ENCODE measurements at places on chromosomes 7 and 10.
A peak's percentile ranks its signal among the peaks of the same experiment; 100 is the strongest.

DNA sequence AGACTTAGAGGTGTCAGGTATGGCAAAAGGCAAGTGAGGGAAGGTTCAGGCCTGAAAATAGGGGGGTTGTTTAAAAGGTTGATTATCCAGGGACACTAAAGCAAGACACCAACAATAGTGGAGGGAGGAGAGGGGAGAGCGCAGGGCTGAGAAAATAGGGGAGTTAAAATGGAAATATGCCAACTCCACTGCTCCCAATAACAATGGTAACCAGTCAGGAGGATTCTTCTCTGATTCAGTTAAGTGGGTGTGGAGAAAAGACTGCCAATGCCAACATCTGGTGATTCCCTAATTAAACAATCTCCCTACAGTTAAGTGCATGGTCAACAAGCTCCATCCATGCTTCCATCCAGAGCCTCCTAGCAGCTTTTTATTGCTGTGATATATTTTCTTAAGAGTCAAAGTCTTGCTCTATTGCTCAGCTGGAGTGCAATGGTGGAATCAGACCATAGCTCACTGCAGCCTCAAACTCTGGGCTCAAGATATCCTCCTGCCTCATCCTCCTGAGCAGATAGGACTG, 183.3 kb downstream of the JAZF1 start:
- no peak for DNase-seq

DNA sequence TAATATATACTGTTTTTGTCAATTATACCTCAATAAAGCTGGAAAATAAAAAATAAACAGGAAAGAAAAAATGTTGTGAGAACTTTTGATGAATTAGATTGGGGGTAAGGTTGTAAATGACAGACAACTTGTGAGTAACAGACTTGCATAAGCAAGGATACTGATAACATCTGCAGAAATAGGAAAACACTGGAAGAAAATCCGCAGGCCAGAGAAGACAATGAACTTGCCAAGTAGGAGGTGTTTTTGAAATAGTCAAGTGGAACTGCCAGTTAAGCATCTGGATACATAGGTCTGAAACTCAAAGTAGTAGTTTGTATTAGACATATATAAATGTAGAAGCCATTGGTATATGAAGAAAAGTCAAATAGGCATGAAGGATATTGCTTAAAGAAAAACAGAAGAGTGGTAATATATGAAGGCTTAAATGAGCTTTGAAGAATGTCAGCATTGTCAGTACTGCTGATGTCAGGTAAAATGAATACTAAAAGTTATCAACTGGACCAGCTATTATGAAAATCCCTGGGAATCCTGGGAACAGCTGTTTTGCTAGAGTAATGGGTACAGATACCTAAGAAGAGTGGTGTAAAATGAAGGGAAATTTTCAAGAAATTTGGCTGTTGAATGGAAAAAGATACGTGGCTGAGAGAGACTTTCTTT, 58.7 kb downstream of the DNAJC1 start:
- no peak for DNase-seq

- no peak for DNase-seq
Observed at GRCh38 chr10:18097524-18097923, 42.7 kb upstream of the CACNB2 start.

GRCh38 chr7:129514683-129515082, 12.4 kb downstream of the SMKR1 start:
- DNase-seq: no peak

- DNase-seq: no peak
Observed at GRCh38 chr7:123709525-123709924, 39.3 kb downstream of the WASL start.

DNA sequence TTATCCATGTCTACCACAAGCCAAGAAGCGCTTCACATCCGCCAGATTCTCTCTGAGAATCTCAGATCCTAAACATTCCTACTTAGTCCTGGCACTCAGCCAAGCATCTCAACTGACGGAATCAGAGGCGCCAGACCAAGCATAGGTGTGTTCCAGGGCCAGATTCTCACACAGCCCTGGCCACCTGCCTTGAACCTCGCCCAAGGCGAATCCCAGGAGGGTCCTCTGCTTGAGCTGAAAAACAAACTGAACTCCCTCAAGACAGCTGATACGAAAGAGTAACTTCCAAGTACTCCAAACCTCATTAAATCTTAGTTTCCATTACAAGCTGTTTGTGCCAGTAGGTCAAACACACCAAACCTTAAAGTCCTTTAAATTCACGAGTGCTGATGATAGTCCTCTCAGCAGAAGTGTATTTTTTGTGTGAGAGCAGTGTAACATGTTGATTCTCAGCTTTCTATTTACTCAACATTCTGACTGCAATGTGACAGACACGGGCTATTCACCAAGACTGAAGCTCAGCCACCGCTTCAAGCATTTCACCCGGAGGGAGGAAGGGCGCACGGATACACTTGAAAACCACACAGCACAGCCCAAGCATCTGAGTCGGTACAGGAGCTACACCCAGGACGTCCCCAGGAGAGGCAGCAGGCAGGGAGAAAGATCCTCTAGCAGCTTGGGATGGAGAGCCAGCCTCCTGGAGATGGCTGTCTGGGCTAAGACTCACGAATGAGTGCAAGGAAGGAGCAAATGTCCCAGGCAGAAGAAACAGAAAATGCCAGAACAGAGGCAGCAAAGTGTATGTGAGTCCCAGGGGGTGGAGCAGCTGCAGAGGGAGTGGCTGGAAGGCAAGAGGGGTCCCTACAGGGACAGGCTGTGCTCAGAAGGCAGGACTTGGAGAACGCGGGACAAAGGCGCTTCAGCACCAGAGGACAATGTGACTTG, 6.0 kb downstream of the PARD3 start:
- DNase-seq: no peak

- no peak for DNase-seq
Observed at GRCh38 chr10:133461841-133462240, 8.1 kb downstream of the SCART1 start.

DNA sequence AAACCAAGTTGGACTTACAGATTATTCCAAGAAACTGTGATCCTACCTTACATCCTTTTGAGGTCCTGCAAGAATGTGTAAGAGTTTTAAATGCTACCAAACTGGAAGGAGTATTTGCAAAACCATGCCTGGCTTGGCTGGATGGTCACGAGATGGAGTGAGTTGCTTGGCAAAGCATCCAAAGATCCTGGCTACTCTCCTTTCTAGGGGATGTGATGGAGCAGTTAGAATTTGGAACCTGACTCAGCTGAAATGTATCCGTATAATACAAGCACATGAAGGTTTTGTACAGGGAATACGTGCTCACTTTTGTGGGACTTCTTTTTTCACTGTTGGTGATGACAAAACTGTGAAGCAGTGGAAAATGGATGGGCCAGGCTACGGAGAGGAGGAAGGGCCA, 13.3 kb upstream of the SYPL1 start:
- no peak for DNase-seq

DNA sequence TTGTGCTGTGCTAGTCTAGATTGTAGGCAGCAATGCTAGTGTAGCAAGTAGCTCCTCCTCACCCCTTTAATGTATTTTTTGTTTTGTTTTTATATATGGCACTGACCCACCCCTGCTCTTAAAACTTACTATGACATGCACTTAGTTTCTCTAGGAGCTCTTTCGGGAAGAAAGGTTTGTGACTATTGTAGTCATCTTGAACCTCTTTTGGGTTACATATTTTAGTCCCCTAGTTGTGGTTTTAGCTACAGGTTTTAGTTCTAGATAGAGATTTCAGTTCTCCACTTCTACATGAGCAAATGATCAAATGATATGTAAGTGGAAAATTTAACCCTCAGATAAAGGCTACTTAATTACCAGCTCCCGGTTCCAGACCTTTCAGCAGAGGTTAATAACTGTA, 14.9 kb downstream of the MINPP1 start:
- DNase-seq: no peak

DNA sequence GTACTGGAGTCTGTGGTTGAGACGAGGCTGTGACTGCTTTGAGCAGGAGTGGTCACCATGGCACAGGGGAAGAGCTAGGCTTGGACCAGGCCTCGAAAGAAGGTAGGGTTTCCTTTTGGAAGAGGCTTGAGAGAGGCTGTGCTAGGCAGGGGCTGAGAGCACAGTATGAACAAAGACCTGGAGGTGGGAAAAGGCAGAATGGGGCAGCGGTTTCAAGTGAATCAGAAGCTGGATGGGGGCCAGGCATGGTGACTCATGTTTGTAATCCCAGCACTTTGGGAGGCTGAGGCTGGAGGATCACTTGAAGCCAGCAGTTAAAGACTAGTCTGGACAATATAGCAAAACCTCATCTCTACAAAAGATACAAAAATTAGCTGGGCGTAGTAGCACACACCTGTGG, 65.9 kb downstream of the CLIP2 start:
- DNase-seq: no peak

- DNase-seq: no peak
Observed at GRCh38 chr10:119413093-119413453, 129.4 kb downstream of the RGS10 start.

GRCh38 chr7:47318395-47319182, 263.3 kb downstream of the TNS3 start:
- no peak for DNase-seq

- no peak for DNase-seq
Observed at GRCh38 chr7:96700516-96700915, 9.1 kb downstream of the SEM1 start.

DNA sequence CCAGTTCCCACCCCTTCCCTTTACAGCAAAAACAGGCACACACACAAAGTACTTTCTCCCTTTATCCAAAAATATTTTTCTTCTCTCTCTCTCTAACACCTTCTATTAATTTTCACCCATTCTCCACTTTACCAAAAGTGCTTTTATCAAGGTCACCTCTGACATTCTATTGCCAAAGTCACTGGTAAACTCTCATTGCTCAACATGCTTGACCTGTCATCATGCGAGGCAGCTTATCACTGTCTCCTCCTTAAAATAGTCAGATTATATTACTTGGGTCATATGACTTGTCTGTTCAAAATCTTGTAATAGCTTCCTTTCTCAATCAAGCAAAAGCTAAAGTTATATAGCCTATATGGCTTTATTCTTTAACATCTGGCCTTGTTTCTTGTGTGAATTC, 28.6 kb downstream of the MACC1 start:
- DNase-seq: no peak

DNA sequence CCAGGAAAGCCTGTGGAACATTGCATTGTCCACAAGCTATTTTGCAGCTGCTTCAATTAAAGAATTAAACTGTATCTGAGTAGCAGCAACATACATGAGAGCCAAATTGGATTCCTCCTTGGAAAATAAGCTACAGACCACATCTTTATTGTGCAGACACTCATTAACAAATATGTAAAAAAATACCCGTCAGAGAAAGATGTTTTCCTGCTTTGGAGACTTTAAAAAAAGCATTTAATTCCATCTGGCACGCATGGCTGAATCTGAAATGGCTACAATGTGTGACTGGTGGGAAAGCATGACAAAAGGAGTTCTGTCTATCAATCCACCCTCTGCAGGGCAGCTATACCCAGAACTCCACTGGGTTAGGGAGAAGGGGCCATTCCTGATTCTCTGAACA, 73.1 kb upstream of the HPS1 start:
- DNase-seq: no peak

GRCh38 chr10:119933179-119933578, 40.6 kb downstream of the SEC23IP start:
- peak; percentile 52 for DNase-seq

DNA sequence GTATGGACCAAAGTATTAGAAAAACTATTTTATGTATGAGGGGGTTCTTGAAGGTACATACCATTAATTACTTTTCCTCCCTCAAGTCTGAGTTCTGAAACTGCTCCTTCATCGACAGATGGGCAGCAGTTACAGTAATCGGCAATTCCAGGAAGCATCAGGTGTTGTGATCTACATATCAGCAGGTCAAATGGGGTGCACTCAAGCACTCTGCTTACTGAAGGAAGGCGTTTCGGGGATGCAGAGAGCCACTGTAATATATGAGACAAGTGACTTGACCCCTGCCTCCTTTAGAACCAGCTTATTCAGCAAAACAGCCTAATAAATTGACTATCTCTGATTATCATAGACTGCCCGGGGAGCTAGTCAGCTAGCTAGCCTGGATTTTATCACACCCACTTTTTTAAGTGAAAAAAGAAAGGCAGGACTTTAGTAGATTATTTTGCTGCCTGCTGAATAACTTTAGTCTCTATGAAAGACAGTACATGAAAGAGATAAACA, 4.2 kb downstream of the SMNDC1 start:
- DNase-seq: no peak

- DNase-seq: no peak
Observed at GRCh38 chr7:130426564-130426963, 14.3 kb downstream of the CEP41 start.

DNA sequence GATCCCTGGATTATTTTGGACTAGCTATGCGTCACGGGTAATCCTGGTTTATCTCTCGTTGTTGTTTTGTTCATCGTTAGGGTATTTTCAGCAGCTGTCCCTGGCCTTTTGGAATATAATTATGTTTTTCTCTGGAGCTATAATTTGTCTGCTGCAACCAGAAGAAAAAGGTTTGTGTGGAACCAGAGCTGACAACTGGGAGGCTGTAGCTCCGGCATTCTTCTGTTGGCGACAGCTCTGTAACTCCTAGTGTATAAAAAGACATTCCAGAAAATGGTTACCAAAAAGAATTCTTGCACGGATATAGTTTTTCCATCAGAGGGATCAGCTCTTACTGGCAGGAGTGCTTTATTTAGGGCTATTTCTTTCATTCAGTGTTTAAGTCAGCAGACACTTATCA, 130.9 kb upstream of the PRR15 start:
- DNase-seq: no peak

- DNase-seq: peak; percentile 5
Observed at GRCh38 chr10:101495324-101495925, 92.6 kb downstream of the POLL start.

- no peak for DNase-seq
Observed at GRCh38 chr7:99621271-99621670, 4.5 kb downstream of the ZSCAN25 start.

DNA sequence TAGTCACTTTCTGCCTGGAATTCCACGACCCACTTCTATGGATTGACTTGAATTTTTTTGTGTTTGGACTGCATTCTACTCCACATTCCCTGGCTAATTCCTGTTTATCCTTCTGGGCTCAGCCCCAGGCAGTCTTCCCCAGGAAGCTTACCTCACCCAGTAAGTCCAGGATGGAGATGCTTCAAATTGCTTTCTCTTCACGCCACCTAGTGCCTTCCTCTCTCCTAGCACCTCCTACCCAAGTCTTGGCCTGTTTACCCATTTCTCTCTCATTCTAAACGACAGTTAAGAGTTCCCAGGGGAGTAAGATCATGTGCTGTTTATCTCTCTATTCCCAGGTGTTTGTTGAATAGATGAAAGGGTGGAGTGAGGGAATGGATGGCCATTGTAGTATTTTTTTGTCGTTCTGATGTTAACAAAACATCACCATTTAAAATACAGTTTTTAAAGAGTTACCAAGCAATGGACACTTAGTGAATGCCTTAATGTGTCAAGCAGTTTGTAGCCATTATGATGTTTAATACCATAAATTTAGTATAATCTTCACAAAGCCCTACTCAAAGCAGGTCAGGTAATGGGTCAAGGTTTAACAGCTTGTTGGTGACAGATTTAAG, 45.5 kb upstream of the TARP start:
- DNase-seq: peak; percentile 93

Measured in NT2/D1 (cell line).